Occipital lobe (tissue), 3 donors: ENCODE measurements at places on chromosomes 5 and 9. TPM values are rescaled to one million over a fixed set of nuclear protein-coding genes. Genes with fewer than 3 reads are reported as not detected.

The KCNT1 gene
- 2.7 TPM for total RNA-seq

The RNF183 gene
- not detected for total RNA-seq

The TMEM171 gene
- total RNA-seq = 0.78 TPM

The TLX3 gene
- not detected for total RNA-seq
